ENCODE measurements at places on chromosomes 4 and X. TPM values are rescaled to one million over a fixed set of nuclear protein-coding genes. Genes with fewer than 3 reads are reported as not detected.
A peak's percentile ranks its signal among the peaks of the same experiment; 100 is the strongest.

- no peak for DNase-seq
Measured at GRCh38 chr4:153438916-153439756, 27.0 kb upstream of the TMEM131L start.

- DNase-seq: peak; percentile 58
Measured at GRCh38 chr4:7094916-7095315, 27.1 kb upstream of the GRPEL1 start.

DNA sequence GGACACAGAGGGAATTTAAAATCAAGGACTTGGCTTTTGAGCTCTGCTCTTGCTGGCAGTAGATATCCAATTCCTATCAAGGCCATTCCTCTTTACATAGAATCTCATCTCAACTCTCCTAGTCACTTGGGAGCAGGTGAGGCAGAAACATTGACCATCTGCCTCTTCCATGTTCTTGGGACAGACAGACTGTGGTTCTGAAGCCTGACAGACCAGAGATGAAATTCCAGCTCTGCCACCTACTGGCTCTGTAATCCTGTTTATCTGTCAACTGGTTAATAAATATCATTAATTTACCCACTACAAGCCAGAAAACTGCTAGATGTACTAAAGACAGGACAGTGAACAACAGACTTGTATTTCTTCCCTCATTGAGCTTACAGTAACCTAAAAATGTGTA lies 300.8 kb downstream of the ADGRL3 start:
- no peak for DNase-seq

- DNase-seq: no peak
Measured at GRCh38 chr4:88599298-88599697, 7.0 kb downstream of the HERC3 start.

DNA sequence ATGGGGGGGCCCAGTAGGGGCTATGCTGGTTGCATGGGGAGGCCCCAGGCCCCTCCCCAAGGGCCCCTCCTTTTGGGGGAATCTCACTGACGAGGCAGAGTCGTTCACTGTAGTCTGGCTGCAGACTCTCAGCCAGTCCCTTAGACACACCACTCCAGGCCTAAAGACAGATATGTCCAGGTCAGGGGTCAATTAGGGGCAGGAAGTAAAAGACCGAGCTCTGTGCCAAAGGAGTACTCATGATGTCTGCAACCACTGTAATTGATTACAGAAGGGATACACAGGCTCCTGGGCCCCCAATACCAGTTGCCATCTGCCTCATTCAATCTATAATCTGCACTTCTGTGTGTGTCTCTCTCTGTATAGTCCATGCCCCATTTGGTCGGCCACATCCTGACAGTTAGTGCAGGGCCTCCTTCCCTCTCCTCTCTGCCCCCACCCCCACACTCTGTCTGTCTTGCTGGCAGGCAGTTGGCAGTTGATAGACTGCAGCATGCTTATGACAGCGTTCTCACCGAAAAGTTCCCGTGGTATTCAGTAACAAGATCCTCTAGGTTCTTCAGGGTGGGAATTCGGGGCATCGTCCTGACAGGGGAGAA lies 1.3 kb upstream of the CXorf65 start:
- no peak for DNase-seq

GRCh38 chrX:100081503-100081902 lies 328.6 kb downstream of the PCDH19 start:
- no peak for DNase-seq

Gene MAGEA12
- total RNA-seq: not detected

Gene CLDN24
- not detected for total RNA-seq

Gene ARSD
- total RNA-seq: 38.5 TPM

All from ovary (tissue), 10 donors.